NCI-H1930 (cell line): ENCODE measurements at places on chromosomes 7 and 10.

DNA sequence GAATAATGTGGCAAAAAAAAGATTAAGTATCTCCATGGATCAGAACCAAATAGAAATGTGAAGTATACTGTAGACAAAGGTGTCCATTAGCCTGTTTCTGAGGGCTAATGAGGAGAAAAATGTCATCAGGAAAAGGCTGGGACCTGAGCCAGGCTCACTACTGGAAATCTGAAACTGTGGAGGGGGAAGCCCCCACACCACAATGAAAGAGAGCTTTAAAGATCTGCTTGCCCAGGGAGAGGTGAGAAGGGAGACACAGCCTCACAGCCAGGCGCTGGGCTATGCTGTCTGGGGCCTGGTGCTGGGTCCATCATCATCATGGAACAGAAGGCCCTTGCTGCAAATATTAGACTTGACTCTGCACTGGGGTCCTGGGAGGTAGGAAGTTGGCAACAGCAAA, 90.4 kb downstream of the OSBPL3 start:
- no peak for DNase-seq

GRCh38 chr7:29510028-29510427, 53.6 kb upstream of the PRR15 start:
- no peak for DNase-seq

DNA sequence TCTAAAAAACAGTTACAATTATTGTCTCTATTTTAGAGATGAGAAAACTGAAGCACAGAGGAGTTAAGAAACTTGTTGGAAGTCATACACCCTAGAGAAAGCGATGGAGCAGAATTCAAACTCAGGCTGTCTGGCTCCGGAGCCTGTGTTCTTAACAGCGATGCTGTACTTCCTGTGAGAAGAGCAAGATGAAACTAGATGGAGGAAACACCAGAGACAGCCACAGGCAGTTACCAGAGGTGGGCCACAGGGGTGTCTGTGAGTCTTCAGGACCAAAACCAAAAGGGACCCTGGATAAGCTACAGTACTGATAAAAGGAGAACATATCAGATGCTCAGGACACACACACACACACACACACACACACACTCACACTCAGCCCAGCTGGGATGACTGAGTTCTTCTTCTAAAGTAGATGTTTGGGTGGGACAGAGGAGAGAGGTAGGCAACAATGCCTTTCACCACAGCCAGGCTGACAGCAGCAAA, 289.2 kb downstream of the FZD1 start:
- DNase-seq = no peak

GRCh38 chr10:112700215-112700671, 249.8 kb upstream of the TCF7L2 start:
- DNase-seq = no peak

DNA sequence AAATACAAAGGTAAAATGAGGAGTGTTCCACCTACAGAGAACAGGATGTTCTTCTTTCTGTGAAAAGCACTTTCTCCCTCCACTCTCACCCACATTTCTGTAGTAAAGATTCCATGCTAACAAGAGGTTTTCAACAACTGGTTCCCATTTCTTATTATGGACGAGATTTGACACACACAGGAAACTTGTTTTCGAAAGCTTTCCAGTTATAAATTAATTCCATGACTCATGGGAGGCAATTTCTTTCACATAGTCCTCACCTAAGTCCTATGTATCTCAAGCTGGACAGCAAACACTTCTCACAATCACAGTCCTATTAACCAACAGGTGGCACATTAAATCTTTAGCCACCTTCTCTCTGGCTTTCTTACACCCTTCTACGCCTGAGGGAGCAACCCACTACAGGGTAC, 24.5 kb downstream of the RAPGEF5 start:
- no peak for DNase-seq

DNA sequence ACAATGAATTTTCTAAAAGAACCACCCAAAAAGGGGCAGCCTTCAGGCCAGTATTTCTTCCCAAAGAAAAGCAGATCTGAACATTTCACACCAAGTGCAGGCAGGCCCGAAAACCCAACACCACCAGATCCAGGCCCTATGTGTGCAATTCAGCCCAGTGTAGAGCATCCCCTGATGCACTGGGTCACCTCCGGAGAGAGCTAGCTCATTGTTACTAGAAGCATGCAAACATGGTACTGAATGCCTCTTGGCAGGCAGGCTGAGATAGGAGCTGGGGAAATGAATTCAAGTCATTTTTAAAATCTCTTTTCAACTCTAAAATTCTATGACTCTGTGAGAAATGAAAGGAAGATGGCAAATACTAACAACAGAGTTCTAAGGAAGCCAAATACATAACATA, 174.8 kb downstream of the ELMO1 start:
- DNase-seq = no peak

- DNase-seq = no peak
Measured at GRCh38 chr7:93014410-93014809, 103.4 kb downstream of the SAMD9 start.
